Mesothelial cell of epicardium (in vitro differentiated cells): ENCODE measurements at places on chromosomes 12 and 14. TPM values are rescaled to one million over a fixed set of nuclear protein-coding genes. Genes with fewer than 3 reads are reported as not detected.

GRCh38 chr12:52146822-52147366 is 44.9 kb downstream of the KRT80 start:
- DNase-seq, result no peak

- no peak for DNase-seq
Measured at GRCh38 chr12:14315501-14315900, 50.0 kb upstream of the ATF7IP start.

GRCh38 chr14:36313898-36314297 is 6.5 kb downstream of the MBIP start:
- no peak for DNase-seq

Gene PLA2G1B
- total RNA-seq, result not detected in 3 replicates
